ENCODE measurements at places on chromosomes 5 and 9. TPM values are rescaled to one million over a fixed set of nuclear protein-coding genes. Genes with fewer than 3 reads are reported as not detected.

Gene NUDCD2
- total RNA-seq, result 8.9 TPM

Gene RANBP17
- 21.7 TPM for total RNA-seq

Gene LCNL1
- 0.40 TPM for total RNA-seq

- ATAC-seq, result no peak
Measured at GRCh38 chr5:14281746-14282181, 138.6 kb downstream of the TRIO start.
